Uterine smooth muscle cell (primary cell): ENCODE measurements at places on chromosomes 11 and 22. TPM values are rescaled to one million over a fixed set of nuclear protein-coding genes. Genes with fewer than 3 reads are reported as not detected.

The FGF19 gene
- total RNA-seq: not detected in 2 replicates

The TESMIN gene
- total RNA-seq: 0.87 and 1.7 TPM in 2 replicates

The ANGPTL5 gene
- total RNA-seq: not detected in 2 replicates

The APLNR gene
- total RNA-seq: not detected in 2 replicates

The SMDT1 gene
- 2.9 and 5.7 TPM in 2 replicates for total RNA-seq

The RCOR2 gene
- 2.0 TPM in 2 replicates for total RNA-seq

The HORMAD2 gene
- not detected in 2 replicates for total RNA-seq

The DDX6 gene
- 124 and 153 TPM in 2 replicates for total RNA-seq

The MAP6 gene
- total RNA-seq: 1.1 and 1.3 TPM in 2 replicates

The NXPE2 gene
- under 0.01 and 0.11 TPM in 2 replicates for total RNA-seq

The ARHGAP8 gene
- total RNA-seq: 0.11 and 0.25 TPM in 2 replicates
